ENCODE measurements at places on chromosomes 11 and 22.

DNA sequence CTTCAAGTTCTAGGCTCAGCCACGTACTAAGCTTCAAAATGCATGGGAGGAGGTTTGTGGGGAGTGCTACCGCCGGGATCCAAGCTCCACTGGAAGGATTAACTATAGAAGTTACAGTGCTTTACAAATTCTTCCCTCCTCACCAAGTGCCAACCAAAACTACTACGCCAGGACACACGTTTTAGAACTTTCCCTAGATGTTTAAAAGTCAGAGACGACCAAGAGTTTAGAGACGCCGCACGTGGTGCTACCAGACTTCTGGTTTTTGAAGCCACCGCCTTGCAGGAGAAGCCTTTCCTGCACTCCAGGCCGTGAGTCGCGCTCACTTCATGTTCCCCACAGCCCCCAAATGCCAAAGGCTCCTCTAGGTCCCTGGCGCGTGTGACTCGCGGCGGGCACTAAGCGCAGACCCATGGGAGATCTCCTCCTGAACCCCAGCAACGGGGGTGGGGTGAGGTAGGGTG, 734 bp downstream of the SNU13 start:
- DNase-seq: no peak

DNA sequence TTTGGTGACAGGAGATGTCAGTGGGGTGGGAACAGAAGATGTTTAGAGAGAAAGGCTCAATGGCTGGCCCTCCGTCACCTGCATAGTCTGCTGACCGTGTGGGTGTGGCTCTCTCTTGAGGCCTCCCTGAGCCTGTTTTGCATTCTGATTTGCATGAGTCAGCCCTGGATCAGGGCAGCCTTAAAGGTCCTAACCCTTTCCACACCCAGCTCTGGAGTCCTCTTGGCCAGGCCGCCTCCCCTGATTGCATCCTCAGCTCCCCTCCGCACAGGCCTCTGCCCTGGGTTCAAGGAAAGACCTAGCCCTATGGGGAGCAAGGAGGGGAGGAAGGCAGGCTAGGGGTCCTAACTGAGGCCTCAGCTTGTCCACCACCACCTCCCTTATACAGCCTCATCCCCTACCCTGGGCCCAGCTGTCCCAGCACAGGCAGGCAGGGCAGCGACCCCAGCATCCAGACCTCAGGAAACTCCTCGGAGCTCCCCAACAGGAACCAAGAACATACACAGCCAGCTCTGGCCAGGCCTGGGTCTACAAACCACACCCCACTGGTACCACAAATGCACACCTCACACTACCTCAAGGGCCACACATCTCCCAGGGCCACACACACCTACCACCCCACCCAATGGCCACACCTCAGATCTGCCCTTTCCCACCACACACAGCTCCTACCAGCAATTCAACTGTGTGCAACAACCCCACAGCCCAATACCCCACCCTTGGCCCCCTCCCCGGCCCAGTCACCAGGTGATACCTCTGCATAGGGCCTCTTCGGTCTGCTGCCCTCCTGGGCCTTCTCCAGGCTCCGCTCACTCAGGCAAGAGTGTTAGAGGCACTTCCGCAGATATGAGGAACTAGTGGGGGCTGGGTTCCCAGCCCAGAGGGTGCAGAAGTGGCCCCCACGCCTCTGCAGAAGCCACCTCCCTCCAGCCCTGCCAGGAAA, 13.7 kb downstream of the ARAP1 start:
- no peak for DNase-seq

- no peak for DNase-seq
Measured at GRCh38 chr11:37110385-37110784, 512.3 kb upstream of the RAG2 start.

- no peak for DNase-seq
Measured at GRCh38 chr22:28441720-28442263, 237.8 kb downstream of the TTC28 start.

DNA sequence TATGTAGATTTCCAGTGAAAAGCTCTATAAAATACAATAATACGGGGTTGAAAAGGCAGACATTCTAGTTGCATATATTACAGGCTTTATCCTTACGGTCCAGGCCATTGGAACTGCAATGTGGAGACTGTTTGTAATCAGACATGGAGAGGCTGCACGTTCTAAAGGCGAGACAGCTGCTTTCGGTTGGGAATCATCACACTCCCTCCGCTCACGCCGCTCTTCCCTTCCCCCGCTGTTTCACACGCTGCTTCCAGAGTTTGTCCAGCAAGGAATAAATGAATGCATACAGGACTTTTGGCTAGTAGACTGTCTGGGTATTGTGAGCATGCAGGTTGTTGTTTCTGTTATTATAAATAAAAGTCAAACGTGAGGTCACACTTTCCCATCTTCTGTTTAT, 13.5 kb upstream of the EFCAB6 start:
- DNase-seq: no peak
